ENCODE measurements at places on chromosomes 5 and 9.

GRCh38 chr9:132260846-132261245, 93.9 kb downstream of the SETX start:
- DNase-seq, result no peak

DNA sequence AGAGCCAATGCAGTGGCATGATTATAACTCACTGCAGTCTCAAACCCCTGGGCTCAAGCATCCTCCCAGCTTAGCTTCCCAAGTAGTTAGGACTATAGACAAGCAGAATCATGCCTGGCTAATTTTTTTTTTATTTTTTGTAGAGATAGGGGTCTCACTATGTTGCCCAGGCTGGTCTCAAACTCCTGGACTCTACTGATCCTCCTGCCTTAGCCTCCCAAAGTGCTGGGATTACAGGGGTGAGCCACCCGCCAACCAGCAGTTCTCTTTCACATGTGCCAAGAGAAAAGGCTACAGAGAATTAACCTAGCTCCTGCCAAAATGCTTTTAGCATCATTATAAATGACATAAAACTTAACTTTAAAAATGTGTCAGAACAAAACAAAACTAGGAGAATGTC, 8.1 kb downstream of the AK3 start:
- no peak for DNase-seq

DNA sequence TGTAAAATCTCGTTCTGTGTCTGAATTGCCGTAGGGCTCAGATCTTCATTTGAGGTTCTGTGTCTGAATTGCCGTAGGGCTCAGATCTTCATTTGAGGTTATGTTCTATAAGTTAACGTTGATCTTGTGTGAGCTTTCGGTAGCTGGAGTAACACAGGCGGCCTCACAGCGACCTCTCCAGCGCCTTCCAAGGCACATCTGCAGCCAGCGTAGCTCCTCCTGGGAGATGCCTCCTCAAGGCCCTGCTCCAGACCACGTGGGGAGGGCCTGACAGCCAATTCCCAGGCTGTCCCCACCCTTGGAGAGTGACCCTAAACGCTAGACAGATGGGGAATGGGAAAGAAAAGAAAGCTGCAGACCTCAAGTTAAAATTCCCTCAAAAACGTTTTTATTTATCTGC, 8.7 kb upstream of the AHRR start:
- no peak for DNase-seq

GRCh38 chr5:91061094-91061493, 322.0 kb downstream of the ARRDC3 start:
- no peak for DNase-seq

DNA sequence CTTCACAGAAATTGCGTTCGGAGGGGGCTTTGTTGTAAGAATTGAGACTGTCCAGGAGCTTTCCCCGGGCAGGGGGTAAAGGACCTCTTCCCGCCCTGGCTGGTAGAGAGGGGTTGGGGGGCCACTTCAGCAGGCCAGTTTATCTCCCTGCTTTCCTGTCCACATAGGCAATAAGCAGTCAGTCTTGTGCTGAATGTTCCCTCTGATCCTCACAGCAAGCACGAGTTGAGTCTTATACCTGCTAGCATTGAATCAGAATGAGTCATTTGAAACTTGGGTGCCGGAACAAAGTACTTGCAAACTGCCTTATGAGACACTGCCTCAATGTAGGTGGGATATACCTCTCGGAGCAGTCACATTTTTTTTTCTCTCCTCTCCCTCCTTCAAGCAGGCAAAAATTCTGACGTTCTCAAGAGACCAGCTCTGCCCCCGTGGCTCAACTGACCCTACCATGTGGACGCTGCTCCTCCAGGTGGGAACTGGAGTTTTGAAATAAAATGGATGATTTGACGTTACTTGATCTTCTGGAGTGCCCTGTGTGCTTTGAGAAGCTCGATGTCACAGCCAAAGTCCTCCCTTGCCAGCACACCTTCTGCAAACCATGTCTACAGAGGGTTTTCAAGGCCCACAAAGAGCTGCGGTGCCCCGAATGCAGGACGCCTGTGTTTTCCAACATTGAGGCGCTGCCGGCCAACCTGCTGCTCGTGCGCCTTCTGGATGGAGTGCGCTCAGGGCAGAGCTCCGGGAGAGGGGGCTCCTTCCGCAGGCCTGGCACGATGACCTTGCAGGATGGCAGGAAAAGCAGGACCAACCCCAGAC, 1.3 kb downstream of the SH3RF2 start:
- peak; percentile 53 for DNase-seq

- no peak for DNase-seq
Measured at GRCh38 chr5:133474851-133475590, 137.3 kb downstream of the FSTL4 start.

DNA sequence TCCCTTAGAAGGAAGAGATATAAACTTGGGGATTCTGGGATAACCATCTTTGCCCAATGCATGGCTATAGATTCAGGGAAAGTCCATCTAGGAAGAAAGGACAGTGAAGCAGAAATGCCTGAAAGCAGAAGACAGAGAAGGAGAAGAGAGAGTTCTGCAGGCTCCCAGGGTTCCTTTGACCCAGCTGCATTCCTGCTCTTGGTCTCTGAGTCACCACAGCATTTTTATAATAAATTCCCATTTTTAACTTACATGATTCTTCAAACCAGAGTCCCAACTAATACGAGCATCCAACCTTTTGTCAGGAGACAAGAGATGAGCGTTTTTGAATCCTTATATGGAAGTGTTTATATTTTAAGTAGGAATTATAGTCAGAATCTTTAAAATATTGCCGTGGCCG, 12.0 kb upstream of the AOPEP start:
- no peak for DNase-seq

DNA sequence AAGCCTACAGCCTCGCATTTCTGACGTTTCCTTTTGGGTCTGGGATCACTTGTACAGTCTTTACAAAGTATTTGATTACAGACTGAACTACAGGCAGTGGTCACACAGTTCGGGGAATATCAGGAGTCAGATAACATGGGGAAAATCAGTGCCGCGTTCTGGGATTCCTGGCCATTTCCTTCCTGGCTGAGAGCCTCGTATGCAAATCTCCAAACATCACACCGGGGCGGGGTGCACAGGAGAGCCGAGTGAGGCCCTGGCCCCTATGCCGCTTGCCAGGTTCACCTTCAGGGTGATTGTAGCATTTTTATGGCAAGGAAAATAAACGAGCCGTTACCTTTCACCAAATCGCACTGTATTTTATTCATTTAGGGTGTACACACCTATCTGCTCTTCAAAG, 29.6 kb upstream of the SLC9A3 start:
- peak; percentile 87 for DNase-seq

- DNase-seq, result no peak
Measured at GRCh38 chr5:154238776-154239481, 48.4 kb downstream of the GALNT10 start.

DNA sequence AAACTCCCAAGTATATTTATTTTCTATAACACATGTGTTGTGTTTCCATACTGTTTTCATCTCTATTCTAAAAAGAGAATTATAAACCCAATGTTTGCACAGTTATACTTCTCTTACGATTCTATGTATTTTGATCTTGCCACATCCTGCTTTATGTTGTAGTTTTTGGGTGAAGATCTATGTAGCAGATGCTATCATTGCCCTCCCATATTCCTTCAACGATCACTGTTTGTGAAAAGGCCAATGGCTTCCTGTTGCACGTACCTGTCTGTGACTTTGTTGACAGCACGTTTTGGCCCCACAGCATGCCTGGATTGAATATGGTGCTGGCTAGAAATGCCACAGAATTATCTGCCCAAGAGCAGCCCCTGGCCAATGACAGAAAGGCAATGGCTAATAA, 254.5 kb upstream of the EFNA5 start:
- no peak for DNase-seq

DNA sequence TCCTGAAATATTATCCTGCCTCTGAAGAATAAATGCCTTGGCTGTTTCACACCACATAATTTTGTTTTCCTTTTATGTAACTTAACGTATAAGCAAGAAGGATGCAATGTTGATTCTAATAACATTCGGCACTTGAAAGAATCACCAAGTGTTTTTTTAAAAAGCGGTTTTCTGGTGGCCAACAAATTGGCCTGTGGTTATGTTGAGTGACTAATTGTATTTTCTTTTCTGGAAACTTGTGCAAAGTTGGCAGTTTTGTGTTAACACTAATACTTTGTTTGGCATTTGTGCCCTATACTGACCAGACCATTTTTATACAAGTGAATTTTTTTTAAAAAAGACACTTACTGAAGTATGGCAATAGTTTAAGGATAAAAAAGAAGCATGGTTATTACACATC, 452.7 kb downstream of the BNC2 start:
- DNase-seq, result no peak

GRCh38 chr5:32000731-32001130, 173.4 kb downstream of the GOLPH3 start:
- no peak for DNase-seq

GRCh38 chr5:154276973-154277331, 86.4 kb downstream of the GALNT10 start:
- DNase-seq, result peak; percentile 30

- DNase-seq, result no peak
Measured at GRCh38 chr5:55724281-55724680, 12.2 kb upstream of the SLC38A9 start.

DNA sequence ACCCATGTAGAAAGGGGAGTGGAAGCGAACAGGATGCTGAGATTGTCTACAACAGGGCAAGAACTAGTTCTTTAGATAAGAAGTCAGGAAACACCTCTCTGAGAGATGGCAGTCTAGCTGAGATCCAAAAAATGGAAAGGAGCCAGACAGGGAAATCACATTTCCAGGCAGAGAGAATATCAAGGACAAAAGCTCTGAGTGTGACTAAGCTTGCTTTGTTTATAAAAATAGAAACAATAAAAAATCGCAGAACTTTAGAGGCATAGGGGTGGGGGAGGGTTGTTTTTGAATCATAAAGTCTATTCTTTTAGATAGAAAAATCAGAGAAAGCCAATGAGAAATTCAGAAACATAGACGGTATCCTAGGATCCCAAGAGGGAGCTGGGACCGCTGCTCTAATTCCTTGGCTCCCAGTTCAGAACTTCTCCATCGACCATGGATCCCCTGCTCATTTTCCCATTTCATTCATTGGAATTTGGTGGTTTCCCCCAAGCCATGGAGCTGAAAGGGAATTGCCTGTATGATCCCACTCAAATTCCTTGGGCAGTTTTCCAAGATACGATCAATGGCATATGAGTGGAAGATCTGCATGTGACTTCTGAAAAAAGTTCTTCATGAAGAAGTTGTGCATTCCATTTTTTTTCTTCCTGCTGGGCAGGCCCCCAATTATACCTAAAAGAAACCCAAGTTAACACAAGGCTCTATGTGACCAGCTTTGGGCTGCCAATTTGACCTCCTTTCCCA, 182.0 kb downstream of the GRIA1 start:
- DNase-seq, result no peak

DNA sequence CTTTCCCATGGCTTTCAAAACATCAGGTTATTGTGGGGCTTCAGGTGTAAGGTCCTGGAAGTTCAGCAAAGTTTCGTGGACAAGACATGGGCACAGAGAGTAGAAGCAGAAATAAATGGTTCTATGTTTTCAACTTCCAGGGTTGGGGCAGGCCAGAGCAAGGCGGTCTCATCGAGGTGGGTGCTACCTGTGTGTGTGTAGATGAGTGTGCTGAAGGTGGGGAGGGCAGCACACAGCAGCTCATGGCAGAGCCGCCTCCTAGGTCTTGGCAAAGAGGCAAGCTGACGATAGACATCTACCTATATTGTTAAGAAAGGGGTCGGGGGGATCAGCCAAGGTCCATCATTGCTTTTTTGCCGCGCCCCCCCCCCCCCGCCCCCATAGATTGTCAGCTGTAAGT, 3.8 kb downstream of the RAB24 start:
- no peak for DNase-seq

GRCh38 chr5:7405277-7405676, 9.3 kb downstream of the ADCY2 start:
- no peak for DNase-seq

DNA sequence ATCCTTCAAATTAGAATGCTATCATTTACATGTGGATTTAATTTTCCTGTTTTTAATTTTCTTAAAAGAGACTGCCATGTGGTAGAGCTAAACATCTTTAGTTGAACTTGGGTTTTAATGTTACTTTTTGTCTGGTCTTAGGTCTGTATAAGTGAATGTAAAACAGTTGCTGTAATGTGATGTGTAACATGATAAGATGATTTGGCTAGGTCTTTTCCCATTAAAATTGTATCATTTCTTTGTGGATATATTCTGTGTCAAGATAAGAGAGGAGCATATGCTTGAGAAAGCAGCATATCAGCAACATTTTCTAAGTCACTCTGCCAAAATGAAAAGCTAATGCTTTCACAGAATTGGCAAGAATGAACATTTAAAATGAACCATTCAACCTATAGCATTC, 18.5 kb downstream of the TMEM167A start:
- no peak for DNase-seq

GRCh38 chr9:131503626-131504465, 1.1 kb downstream of the POMT1 start:
- DNase-seq, result peak; percentile 18

- peak; percentile 22 for DNase-seq
Measured at GRCh38 chr5:81755320-81755719, 4.4 kb upstream of the SSBP2 start.

DNA sequence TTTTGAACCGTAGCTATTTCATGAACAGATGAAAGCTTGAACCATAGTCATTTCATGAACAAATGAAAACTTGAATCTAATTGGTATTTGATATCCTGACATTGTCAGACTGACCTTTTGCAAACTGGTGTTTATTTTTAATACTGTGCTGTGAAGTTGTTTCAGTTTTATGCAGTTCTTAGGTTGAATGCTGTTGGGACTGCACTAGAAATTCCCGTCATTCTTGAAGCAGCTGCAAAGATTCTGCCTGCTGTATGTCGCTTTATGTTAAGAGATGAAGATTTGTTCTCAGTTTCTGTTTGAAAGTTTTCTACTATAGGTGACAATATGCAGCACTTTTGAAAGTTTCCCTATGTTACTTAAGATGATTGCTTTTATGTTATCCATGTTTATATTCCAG, 22.5 kb upstream of the FAM120AOS start:
- no peak for DNase-seq

DNA sequence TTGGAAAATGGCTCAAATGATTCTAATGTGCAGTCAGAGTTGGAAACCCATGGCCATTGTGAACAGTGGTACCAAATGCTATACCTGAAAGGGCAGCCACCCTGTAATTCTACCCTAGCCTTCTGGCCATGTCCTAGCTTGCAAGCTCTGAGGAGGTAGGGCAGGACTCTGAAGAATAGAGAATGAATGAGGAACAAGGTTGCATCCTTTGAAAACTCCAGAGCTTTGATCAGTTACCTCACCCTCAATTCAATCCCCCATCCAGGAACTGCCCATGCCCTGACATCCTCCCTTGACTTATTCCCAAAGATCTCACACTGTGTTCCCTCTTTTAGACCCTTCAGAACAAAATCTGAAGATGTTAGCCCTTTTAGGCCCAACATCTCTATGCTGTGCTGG, 17.8 kb upstream of the ERMP1 start:
- no peak for DNase-seq

GRCh38 chr5:124797665-124798087, 51.2 kb upstream of the ZNF608 start:
- no peak for DNase-seq

- no peak for DNase-seq
Measured at GRCh38 chr5:92574023-92574422, 1007.0 kb downstream of the NR2F1-AS1 start.

Measured in transverse colon (tissue), 4 donors.